ENCODE measurements at places on chromosomes 1 and 21. TPM values are rescaled to one million over a fixed set of nuclear protein-coding genes. Genes with fewer than 3 reads are reported as not detected.

The ECM1 gene
- 11.9 TPM for polyA plus RNA-seq

The FCGR1A gene
- 1.6 TPM for polyA plus RNA-seq

The HES4 gene
- polyA plus RNA-seq = 13.6 TPM

The RGSL1 gene
- 0.10 TPM for polyA plus RNA-seq

The ASCL5 gene
- 0.08 TPM for polyA plus RNA-seq

The UBL4B gene
- not detected for polyA plus RNA-seq

The PRAMEF33 gene
- not detected for polyA plus RNA-seq

The SMG5 gene
- polyA plus RNA-seq = 55.0 TPM

The CA6 gene
- 0.08 TPM for polyA plus RNA-seq

The SHE gene
- 9.6 TPM for polyA plus RNA-seq

The KDF1 gene
- 9.3 TPM for polyA plus RNA-seq

The GJB4 gene
- 0.06 TPM for polyA plus RNA-seq

The DEPDC1 gene
- polyA plus RNA-seq = 15.7 TPM

The DTL gene
- 23.7 TPM for polyA plus RNA-seq

The BARHL2 gene
- not detected for polyA plus RNA-seq

The BMP8B gene
- 2.3 TPM for polyA plus RNA-seq

The TRIM45 gene
- polyA plus RNA-seq = 15.1 TPM

The GJA4 gene
- 20.3 TPM for polyA plus RNA-seq

The NKAIN1 gene
- polyA plus RNA-seq = 3.5 TPM

The MEX3A gene
- 42.6 TPM for polyA plus RNA-seq

The GJA5 gene
- polyA plus RNA-seq = 28.2 TPM

The WNT4 gene
- 8.2 TPM for polyA plus RNA-seq

The KPRP gene
- polyA plus RNA-seq = not detected

The TNFRSF25 gene
- 9.2 TPM for polyA plus RNA-seq

The S100A2 gene
- 9.2 TPM for polyA plus RNA-seq

The LAPTM5 gene
- polyA plus RNA-seq = 16.5 TPM

The REN gene
- 64.3 TPM for polyA plus RNA-seq

The SORT1 gene
- polyA plus RNA-seq = 64.9 TPM

The RRP15 gene
- polyA plus RNA-seq = 20.9 TPM

The SLAMF7 gene
- polyA plus RNA-seq = 0.28 TPM

The OPRD1 gene
- polyA plus RNA-seq = 0.26 TPM

The TFF2 gene
- polyA plus RNA-seq = not detected

The DLGAP3 gene
- 2.0 TPM for polyA plus RNA-seq

The FBXO2 gene
- polyA plus RNA-seq = 1.2 TPM

The LGR6 gene
- 0.64 TPM for polyA plus RNA-seq

The ABCG1 gene
- 8.7 TPM for polyA plus RNA-seq

The EEIG2 gene
- polyA plus RNA-seq = 19.0 TPM
